Right hindlimb (tissue), 1 donor: ENCODE measurements at places on chromosomes 13 and 19.

DNA sequence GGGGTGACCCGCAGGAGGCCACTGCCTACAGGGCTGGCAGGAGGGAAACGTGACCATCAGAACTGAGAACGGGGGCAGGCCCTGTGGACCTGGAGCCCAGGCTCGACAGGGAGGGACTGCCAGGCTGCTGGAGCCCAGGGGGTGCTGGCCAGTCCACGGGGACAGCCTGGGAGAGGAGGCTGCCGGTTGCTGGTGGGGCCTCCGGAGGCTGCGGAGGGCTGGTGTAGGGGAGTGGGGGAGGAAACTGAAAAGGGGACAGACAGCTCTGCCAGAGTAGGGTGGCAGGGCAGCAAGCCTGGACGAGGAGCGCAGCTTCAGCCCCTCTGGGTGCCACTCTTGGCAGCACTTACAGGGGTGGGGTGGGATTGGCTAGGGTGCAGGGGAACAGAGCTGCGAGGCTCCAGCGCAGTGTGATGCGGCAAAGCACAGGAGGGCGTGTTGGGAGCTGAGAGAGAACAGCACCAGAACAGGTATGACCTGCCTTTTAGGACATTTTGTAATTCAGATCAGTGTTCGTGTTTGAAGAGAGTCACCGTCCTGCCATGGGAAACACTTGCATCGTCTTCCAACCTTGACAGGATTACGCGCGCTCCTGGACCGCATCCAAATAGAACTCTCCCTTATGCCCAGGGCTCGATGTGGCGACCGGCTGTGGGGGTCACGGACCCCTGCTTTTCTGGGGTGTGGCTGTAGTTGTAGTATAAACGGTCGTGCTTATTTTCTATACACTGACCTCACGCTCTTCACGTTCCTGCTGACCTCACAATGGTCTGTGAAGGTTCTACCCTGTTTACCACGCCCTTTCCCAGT, 19.9 kb upstream of the ARHGEF7 start:
- DNase-seq, result no peak

- DNase-seq, result no peak
These were observed 56.1 kb downstream of the KL start for GRCh38 chr13:33072282-33072681.

GRCh38 chr13:111462221-111462764, 141.9 kb downstream of the TEX29 start:
- DNase-seq, result no peak

DNA sequence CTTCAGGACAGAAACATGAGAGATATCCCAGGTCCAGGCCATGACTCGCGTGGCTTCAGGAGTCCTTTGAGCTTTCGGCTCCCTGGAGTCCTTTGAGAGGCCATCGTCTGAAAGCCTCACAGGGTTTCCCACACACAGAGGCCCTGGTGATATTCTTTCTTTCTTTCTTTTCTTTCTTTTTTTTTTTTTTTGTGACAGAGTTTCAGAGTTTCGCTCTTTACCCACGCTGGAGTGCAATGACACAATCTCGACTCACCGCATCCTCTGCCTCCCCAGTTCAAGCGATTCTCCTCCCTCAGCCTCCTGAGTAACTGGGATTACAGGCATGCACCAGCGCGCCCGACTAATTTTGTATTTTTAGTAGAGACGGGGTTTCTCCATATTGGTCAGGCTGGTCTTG, 5.5 kb downstream of the SIN3B start:
- DNase-seq, result no peak

GRCh38 chr19:33953023-33953422, 156.4 kb downstream of the KCTD15 start:
- no peak for DNase-seq

DNA sequence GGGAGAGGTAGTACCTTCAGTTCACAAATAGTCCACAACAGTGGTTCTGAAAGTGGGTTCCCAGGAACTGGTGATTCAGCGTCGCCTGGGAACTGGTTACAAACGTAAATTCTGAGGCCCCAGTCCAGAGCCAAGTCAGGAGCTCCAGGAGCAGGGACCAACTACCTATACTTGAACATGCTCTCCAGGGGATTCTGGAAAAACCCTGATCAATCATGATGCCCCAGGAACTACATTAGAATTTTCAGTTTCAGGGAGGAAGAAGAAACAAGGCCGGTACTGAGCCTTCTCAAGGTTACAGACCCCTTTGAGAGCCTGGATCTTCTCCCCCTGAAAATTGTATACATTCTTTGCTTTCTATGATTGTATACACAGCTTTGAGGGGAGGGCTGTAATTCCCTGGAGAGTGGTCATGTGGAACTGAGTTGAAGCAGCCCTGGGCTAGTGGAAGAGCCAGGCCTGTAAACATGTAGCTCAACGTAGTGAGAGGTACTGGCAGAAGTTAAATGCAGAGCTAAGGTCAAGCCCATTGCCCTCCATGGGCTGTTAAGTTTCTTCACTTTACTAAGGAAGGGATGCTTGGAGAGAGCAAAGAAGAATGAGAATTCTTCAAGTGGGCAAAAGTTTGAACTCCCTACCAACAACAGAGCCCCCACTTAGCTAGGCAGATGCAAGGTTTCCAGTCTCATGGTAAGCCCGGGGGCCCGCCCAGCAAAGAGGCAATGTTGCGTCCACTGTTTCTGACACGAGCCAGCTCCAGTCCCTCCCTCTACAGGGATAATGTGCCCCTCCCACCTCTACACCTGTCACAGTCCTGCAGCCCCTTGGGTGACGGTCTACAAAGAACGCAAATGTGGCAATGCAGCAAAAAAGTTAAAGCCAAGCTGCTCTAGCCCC, 17.0 kb downstream of the DOCK9 start:
- DNase-seq, result no peak

DNA sequence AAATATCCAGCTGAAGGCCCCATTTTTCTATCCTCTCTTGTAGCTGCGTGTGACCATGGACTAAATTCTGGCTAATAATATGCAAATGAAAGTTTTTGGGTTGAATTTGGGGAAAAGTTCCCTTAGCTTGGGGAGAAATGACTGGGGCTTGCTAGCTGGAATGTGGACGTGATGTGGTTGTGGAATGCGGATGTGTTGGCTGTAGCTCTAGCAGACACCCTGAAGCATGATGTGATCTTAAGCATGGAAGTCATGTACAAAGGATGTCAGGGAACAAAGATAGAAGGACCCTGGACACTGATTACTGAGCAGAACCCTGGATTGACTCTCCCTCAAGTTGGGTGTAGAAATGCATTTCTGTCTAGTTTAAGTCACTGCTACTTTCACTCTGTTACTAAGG, 25.4 kb upstream of the SCEL start:
- no peak for DNase-seq

GRCh38 chr13:111962431-111962891, 104.5 kb upstream of the SOX1 start:
- no peak for DNase-seq
